ENCODE measurements at places on chromosomes 13 and 19. TPM values are rescaled to one million over a fixed set of nuclear protein-coding genes. Genes with fewer than 3 reads are reported as not detected.

DNA sequence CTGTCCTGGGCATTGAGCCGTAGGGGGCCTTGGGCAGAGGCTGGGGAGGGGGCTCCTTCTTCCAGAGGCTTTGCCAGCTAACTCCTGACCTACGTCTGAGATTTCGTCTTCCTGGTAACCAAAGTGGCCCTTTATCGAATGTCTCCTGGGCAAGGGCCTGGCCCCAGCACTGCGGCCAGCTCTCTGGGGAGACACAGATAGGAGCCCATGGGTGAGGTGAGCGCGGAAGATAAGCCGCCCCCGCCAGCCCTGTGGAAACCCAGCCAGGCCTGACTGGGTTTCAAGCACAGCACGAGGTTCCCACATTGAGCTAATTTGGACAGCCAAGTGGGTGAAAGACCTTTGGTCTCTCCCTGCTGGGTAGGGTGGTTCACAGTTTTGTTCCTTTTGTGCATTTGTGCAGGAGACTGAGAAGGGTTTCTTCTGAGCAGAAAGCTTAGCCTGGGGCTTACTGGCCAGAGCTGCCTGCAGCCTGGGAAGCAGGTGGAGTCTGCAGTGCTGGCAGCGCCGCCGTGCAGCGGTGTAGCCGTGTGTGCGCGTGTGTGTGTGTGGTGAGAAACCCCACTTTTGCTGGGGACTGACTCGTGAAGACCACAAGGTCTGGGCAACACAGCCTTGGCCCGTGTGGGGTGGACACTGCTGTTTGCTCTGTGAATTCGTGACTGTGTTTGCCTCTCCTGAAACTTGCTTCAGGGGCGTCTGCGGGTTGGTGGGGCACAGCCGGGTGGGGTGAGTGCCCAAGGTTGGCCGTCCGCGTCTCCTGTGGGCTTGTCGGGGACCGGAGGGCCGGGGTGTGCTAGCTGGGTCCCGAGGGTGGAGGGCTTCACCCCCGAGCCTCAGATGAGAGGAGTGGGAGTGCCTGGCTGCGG is 2.5 kb downstream of the BSG start:
- no peaks in the 10 kb centered on the region for H3K27me3 ChIP-seq
- peaks cover 14% of the 10 kb centered on the region for H3K36me3 ChIP-seq
- peaks cover 64% of the 10 kb centered on the region for H3K4me1 ChIP-seq
- no peak overlapping the region for H3K4me3 ChIP-seq

GRCh38 chr13:74675182-74675581 is 541.0 kb upstream of the KLF12 start:
- H3K36me3 ChIP-seq = no peaks in the 10 kb centered on the region
- no peaks in the 10 kb centered on the region for H3K4me1 ChIP-seq
- DNase-seq = no peak
- H3K4me3 ChIP-seq = no peak overlapping the region

CAMSAP3 gene
- 0.25 TPM for total RNA-seq

DNA sequence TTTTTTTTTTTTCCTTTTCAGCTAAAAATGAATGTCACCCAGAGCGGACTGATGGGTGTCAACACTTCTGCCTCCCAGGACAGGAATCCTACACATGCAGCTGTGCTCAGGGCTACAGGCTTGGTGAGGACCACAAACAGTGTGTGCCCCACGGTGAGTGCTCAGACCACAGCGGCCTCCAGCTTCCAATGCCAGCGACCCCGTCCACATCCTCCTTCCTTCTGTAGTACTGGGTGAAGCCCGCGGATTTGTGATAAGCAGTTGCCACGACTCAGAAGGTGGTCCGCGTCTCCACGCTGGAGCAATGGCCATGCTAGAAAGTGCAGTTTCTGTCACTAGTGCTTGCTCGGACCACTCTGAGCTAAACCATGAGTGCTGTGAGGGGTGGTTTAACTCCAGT is 6.0 kb downstream of the PROZ start:
- H3K4me3 ChIP-seq = no peak overlapping the region
- no peak overlapping the region for H3K27ac ChIP-seq
- H3K36me3 ChIP-seq = peaks cover 13% of the 10 kb centered on the region

GRCh38 chr13:61901946-61902541 is 486.4 kb upstream of the PCDH20 start:
- H3K4me3 ChIP-seq = no peak overlapping the region
- DNase-seq = no peak

CEACAM8 gene
- total RNA-seq = not detected

DNA sequence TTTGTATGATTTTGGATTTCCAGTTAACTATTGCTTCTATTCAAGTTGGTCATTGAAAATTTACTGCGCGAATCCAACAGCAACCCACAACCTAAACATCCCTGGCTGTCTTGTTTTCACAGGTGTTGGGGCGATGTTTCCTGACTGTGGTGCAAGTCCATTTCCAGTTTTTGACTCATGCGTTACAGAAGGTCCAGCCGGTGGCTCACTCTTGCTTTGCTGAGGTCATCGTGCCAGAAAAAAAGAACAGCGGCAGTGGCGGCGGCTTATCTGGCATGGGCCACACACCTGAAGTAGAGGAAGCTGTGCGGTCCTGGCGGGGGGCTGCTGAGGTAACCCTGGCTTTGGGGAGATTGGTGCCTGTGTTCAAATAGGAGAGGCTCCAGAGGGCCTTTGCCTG is 45.2 kb upstream of the GPI start:
- H3K4me3 ChIP-seq = no peak overlapping the region
- H3K4me1 ChIP-seq = peaks cover 36% of the 10 kb centered on the region
- H3K36me3 ChIP-seq = peaks cover 30% of the 10 kb centered on the region

- no peaks in the 10 kb centered on the region for H3K4me1 ChIP-seq
- no peak overlapping the region for H3K4me3 ChIP-seq
- no peaks in the 10 kb centered on the region for H3K27me3 ChIP-seq
- H3K27ac ChIP-seq = no peak overlapping the region
- no peaks in the 10 kb centered on the region for H3K36me3 ChIP-seq
Measured at GRCh38 chr13:31020996-31021395, 88.5 kb downstream of the TEX26 start.

GRCh38 chr13:68440874-68441273 is 1210.7 kb upstream of the PCDH9 start:
- no peak for DNase-seq
- no peaks in the 10 kb centered on the region for H3K4me1 ChIP-seq
- H3K36me3 ChIP-seq = no peaks in the 10 kb centered on the region
- no peak overlapping the region for H3K4me3 ChIP-seq
- H3K27ac ChIP-seq = no peak overlapping the region

LGALS16 gene
- not detected for total RNA-seq

SH2D3A gene
- 39.2 TPM for total RNA-seq

GRCh38 chr19:16496613-16496983 is 404 bp downstream of the C19orf44 start:
- no peaks in the 10 kb centered on the region for H3K27me3 ChIP-seq
- no peak overlapping the region for H3K27ac ChIP-seq
- peaks cover 15% of the 10 kb centered on the region for H3K4me1 ChIP-seq
- no peak for DNase-seq
- H3K36me3 ChIP-seq = no peaks in the 10 kb centered on the region
- H3K4me3 ChIP-seq = peak overlapping the region; percentile 64
